ENCODE measurements at places on chromosomes 3 and 15. TPM values are rescaled to one million over a fixed set of nuclear protein-coding genes. Genes with fewer than 3 reads are reported as not detected.

Gene OR5K2
- not detected for polyA plus RNA-seq

Gene SLC28A1
- polyA plus RNA-seq, result not detected

Gene IL17RB
- 2.2 TPM for polyA plus RNA-seq

Gene PP2D1
- not detected for polyA plus RNA-seq

Gene NLGN1
- polyA plus RNA-seq, result 2.7 TPM

Gene GMPS
- polyA plus RNA-seq, result 23.7 TPM

Gene CCR9
- polyA plus RNA-seq, result not detected

Gene SPTBN5
- 0.04 TPM for polyA plus RNA-seq

Measured in neural cell (in vitro differentiated cells).